CD4-positive, alpha-beta T cell treated with Interleukin-6 at 100 ng/mL for 8 hours (primary cell): ENCODE measurements at places on chromosomes 3 and 15.

DNA sequence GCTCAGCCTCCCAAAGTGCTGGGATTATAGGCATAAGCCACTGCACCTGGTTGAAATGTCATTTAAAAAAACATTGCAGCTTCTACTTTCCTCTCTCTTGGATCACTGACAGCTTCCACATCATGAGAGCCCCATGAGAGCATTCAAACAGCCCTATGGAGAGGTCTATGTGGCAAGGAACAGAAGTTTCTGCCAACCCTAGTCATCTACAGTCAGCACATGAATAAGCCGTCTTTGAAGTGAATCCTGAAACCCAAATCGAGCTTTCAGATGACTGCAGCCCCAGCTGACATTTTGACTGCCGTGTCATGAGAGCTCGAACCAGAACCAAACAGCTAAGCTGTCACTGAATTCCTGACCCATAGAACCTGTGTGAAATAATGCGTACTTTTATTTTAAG is 39.8 kb downstream of the CD200R1L start:
- DNase-seq, result no peak

DNA sequence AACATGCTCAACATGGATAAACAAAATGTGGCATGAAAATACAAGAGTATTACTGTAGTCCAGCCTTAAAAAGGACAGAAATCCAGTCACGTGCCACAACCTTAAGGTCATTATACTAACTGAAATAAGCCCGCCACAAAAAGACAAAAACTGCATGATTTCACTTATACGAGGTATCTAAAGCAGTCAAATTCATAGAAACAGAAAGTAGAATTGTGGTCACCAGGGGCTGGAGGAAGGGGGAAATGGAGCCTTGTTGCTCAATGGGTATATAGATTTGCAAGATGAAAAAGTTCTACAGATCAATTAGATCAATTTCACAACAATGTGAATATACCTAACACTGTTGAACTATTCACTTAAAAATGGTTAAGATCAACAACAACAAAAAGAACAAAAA is 7.4 kb downstream of the GLB1 start:
- peak; percentile 13 for DNase-seq

- no peak for DNase-seq
Measured at GRCh38 chr15:87419344-87419743, 837.2 kb downstream of the NTRK3 start.

GRCh38 chr3:46468753-46469600 is 4.3 kb upstream of the LTF start:
- DNase-seq, result no peak

- no peak for DNase-seq
Measured at GRCh38 chr3:120077731-120078130, 16.5 kb downstream of the GSK3B start.

DNA sequence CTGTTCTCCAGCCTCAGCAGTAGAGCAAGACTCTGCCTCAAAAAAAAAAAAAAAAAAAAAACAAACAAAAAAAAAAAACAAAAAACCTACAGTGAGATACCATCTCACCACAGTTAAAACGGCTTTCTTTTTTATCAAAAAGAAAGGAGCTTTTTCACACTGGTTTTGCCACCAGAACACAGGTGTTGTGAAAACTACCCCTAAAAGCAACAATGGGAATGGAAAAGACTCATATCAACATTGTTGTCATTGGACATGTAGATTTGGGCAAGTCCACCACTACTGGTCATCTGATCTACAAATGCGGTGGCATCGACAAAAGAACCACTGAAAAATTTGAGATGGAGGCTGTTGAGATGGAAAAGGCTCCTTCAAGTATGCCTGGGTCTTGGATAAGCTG is 24.8 kb upstream of the SLC25A38 start:
- DNase-seq, result peak; percentile 19

- DNase-seq, result no peak
Measured at GRCh38 chr3:89212619-89213018, 105.2 kb downstream of the EPHA3 start.

- no peak for DNase-seq
Measured at GRCh38 chr3:190059242-190059590, 61.5 kb downstream of the P3H2 start.

GRCh38 chr3:77915336-77915735 is 875.4 kb downstream of the ROBO2 start:
- DNase-seq, result no peak

DNA sequence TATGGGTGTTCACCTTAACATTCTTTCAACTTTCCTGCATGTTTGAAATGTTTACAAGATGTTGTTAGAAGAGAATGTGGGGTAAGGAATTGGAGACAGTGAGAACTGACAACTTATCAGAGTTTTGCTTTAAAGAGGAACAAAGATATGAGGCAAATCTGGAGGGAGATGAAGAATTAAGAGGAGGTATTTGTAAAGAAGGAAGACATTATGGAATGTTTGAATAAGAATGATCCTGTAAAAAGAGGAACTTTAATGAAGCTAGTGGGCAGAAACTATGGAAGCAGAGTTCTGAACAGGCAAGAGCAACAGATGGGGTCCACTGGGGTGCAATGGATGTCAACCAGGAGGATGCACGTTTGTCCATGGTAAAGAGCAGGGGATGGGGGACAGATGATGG is 27.7 kb downstream of the PLD1 start:
- DNase-seq, result no peak

- no peak for DNase-seq
Measured at GRCh38 chr15:77710637-77711036, 77.9 kb upstream of the LINGO1 start.

GRCh38 chr15:33111041-33111451 is 83.5 kb downstream of the FMN1 start:
- DNase-seq, result no peak

GRCh38 chr3:13513913-13514517 is 33.9 kb downstream of the HDAC11 start:
- no peak for DNase-seq

DNA sequence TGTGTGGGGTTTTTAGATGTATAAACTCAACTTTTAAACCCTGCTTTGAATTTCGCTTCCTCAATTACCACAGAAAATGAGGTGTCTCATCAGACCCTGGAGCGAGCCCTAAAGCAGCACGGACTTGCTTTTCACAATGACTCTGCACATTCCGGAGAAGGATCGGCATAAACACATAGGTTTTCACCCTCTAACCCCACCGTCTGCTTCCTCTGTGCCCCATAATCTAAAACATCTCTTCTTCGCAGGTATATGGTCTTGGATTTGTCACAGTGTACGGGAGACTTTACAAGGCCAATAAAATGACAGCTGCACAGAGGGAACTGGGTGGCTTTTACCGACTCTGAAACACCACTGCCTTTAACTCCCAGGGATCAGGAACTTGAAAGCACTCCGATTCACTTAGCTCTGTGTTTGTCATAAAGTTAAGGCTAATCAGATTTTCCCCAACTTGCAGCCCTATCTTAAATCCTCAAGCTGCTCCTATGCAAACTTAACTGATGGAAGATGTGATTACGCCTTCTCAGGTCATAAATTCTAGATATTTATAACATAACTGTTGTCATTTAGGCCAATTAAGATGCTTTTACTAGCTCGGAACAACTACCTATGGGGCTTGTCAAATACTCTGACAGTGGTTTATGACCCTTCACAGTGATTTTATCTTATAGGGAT is 133.4 kb upstream of the WNT5A start:
- DNase-seq, result no peak

DNA sequence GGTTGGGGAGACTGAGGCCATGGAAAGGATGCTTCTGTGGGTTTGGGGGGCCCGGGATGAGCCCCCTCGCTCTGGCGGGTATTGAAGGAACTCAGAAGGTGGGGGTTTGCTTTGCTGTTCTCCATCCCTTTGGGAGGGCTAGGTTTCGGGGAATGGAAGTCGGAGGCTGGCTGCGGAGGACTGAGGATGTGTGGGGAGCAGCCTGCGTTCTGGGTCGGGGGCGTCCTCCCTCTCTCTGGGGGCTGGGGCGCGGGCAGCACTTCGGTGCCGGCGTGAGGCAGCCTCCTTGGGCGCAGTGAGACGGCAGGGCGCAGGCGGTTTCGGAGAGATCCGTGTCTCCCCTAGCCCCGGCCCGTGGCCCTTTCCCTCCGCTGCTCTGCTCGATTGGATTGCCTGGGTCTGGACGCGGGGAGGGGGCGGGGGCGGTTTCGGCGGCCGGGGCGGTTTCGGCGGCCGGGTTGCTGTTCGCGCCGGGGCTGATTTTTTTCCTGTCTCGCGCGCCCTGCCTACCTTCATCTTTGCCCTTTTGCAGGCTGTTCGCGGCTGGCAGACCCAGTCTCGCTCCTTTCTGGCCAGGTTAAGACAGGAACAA is 1.4 kb downstream of the PTPRG start:
- no peak for DNase-seq

DNA sequence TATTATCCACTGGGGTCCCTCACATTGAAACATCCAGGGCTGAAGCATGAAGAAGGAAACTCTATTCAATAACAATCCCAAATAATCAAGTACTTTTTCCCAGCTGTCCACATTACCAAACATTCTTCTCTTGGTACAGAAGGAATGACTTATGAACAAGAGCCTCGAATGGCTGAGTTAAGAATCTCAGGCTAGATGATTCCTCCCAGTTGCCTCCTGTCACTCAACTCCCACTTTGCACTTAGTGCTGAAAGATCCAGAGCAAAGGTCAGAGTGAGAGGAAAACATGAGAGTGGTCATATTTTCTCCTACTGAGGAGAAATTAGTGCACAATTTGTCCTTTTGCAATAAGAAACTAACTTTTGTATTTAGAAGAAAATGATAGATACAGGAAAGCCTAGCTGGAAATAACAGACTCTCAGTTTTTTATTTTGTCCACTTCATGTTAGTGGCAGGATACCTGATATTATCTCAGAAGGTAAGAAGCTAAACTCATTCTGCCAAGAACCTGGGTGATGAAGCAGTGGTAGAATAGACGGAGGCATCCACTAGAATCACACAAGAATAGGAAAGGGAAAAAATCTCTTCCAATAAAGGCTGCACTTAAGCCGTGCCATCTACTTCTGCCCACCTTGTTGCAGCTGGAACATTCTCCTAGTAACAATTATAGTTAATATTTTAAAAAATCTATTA is 46.2 kb downstream of the GADL1 start:
- DNase-seq, result no peak

GRCh38 chr3:186079925-186080324 is 29.0 kb downstream of the ETV5 start:
- no peak for DNase-seq

DNA sequence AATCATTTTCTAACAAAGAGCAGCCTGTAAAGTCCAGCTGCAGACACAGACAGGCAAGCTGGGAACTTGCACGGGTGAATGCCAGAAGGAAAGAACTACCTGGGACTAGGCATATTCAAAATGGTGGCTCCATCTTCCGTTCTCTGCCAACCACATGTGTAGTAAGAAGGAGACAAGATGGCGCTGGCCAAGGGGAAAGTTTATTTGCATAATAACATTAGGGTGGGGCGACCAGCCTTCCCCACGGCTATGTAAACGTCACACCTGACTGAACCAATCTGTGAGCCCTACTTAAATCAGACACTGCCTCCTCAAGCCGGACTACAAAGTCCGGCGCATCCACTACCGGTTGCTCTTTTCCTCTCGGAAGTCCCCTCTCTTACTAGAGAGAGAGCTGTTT is 130.8 kb downstream of the SNRK start:
- DNase-seq, result no peak

- no peak for DNase-seq
Measured at GRCh38 chr15:40755812-40756208, 756 bp upstream of the RMDN3 start.

- DNase-seq, result no peak
Measured at GRCh38 chr3:32373276-32373675, 18.4 kb upstream of the CMTM7 start.

DNA sequence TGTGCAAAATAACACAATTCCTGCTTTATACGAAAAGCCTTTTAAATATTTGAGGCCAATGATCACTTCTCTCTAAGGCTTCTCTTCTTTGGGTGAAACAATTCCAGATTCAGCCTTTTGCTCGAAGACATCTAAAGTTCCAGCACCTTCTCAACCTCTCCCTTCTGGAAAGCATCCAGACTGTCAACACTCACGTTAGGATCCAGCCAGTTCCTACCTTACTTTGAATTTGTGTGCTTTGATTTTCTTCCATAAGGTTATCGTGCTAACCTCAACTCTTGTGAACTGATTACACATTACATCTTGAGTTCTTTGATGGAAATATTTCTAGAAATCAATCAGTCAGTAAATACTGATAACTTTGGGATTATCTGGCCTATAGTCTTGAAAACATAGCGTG is 125.3 kb upstream of the ETV5 start:
- no peak for DNase-seq
